Heart right ventricle (tissue), 16 donors: ENCODE measurements at places on chromosomes 2 and 18. TPM values are rescaled to one million over a fixed set of nuclear protein-coding genes. Genes with fewer than 3 reads are reported as not detected.

SCG2 gene
- polyA plus RNA-seq, result 0.04 TPM

AQP12A gene
- not detected for polyA plus RNA-seq

TEX44 gene
- polyA plus RNA-seq, result not detected

CLHC1 gene
- 1.7 TPM for polyA plus RNA-seq

CCDC85A gene
- polyA plus RNA-seq, result 1.5 TPM

CPSF3 gene
- polyA plus RNA-seq, result 13.8 TPM

NOSTRIN gene
- polyA plus RNA-seq, result 44.6 TPM

ARHGEF4 gene
- polyA plus RNA-seq, result 0.67 TPM

PSD4 gene
- 1.3 TPM for polyA plus RNA-seq

LRP2 gene
- 0.06 TPM for polyA plus RNA-seq

DUSP2 gene
- 29.1 TPM for polyA plus RNA-seq
